ENCODE measurements at places on chromosomes 6 and 20. TPM values are rescaled to one million over a fixed set of nuclear protein-coding genes. Genes with fewer than 3 reads are reported as not detected.

APOBEC2 gene
- total RNA-seq = 2.5 TPM

PBOV1 gene
- total RNA-seq = not detected

LRRN4 gene
- 17.9 TPM for total RNA-seq

CCN6 gene
- total RNA-seq = not detected

ZNF311 gene
- total RNA-seq = 2.9 TPM

TRIM31 gene
- total RNA-seq = 0.74 TPM

SPATS1 gene
- total RNA-seq = not detected

SLC22A16 gene
- total RNA-seq = not detected

PACSIN1 gene
- 3.4 TPM for total RNA-seq

RFX6 gene
- total RNA-seq = 1.5 TPM

PPT2 gene
- 92.5 TPM for total RNA-seq

DNA sequence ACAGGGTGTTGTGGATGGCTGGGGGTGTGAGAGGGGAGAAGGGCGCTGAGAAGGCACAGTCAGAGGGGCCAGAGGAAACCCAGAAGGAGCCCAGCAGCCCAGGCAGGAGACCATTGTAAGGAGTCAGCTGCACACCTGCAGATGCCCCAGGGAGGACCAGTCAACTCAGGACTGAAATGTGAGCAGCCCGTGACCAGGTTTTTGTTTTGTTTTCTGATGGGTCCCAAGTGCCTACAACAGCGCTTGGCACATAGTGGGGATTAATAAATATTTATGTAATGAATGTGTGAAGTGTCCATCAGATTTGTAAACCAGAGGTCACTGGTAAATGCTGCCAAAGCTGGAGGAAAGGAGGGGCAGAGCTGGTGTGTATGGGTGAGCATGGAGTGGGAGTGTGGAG, 30.2 kb downstream of the TRAM2 start:
- DNase-seq = no peak

- DNase-seq = peak; percentile 8
These were observed 170.4 kb downstream of the PHF3 start for GRCh38 chr6:63805808-63806572.

DNA sequence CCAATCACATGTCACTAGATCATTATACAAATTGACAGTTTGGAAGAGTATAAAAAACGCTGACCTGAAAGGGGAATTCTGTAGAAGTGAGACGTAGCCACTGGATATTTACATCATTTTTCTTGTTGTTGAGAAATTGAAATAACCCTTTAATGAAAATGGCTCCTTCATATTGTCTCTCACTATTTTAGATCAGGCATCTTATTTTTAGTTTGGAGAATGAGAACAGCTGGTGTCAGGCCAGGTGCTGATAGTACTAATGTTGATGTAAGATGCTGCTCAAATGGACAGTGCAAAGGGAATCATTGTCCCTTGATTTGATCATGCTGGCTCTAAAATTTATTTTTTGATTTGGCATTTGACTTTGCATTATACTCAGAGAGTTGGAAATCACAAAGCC, 17.4 kb downstream of the NKAIN2 start:
- no peak for DNase-seq

DNA sequence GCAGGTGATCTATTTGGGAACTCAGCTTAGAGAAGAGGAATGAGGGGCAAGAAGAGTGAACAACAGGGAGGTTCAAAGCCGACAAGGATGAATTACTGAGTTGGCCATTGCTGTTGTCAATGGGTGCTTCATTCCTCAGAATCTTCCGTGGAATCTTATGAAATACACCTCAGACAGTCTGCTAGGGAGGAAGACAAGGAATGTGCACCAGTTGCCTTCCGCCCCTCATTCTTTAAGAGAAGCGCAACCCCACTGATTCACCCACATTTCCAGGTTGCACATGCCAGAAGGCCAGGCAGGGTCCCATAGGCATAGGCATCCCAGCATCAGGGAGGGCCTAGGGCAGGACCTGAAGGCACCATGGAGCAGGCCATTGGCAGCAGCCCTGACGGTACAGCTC, 127.5 kb upstream of the TNFAIP3 start:
- DNase-seq = no peak

DNA sequence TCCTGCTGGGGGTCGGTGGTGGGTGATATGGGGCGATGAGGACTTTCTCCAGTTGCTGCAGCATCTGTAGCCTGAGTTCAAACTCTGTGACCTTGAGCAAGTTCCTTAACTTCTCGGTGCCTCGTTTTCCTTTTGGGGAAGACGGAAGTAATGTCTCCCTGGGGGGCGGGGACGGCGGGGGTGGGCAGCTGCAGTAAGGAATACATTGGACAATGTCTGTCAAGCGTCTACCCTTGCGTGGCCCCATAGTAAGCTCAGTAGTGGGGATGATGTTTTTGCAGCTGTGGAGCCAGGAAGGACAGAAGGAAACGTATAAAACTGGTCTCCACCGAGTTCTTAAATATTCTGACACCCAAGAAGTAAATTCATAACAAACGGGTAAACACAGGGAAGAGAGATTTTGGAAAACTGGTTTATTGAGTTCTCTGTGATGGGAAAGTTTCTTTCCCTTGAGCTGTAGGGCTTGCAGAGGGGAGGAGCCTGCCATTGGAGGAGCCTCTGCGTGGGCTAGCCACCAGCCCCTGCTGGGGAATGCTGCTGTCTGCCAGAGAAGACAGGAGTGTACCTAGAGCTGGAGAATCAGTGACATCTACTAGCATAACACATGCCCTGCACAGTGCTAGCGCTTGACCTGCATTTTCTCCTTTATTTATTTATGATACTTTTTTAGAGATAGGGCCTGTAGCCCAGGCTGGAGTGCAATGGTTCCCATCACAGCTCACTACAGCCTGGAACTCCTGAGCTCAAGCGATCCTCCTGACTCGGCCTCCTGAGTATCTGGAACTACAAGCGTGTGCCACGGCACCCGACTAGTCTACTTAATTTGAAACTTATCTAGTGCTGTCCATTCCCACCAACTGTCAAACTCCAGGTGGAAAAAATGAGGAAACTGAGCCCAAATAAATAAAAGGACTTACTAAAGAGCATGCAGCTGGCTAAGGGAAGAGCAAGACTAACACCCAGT, 1.2 kb upstream of the ACSS1 start:
- no peak for DNase-seq

DNA sequence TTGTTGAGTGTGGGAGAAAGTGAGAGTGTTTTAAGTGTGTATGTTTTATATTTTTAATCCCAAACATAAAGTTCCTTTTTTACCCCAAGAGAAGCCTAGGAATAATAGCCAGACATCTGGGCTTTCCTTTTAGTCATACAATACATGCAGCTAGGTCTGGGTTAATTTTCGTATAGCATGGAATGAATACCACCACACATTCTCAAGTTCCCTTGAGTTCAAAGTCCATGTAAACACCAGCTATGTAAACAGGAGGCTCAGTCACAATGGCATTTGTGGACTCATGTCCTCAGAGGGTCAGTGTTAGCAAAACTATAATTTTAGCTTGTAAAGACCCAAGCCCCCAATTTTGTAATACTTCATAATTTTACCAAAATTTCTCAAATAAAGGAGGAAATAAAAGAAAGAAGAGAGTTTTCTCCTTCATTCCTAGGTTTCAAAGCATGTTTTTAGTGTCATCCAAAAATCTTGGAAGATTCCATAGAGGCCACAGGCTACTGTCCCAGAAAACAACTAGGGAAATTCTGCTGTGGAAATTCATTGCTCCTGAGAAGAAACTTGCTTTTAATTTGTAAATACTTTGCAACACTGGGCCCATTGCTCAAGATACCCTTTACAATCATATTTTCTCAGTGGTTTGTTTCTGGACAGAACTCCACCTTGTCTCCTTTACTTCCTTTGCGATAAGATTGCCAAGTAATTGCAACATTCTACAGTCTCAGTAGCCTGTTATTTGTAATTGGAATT, 671.2 kb downstream of the COL12A1 start:
- peak; percentile 75 for DNase-seq

- no peak for DNase-seq
These were observed 303.6 kb downstream of the TFAP2C start for GRCh38 chr20:56932575-56933330.

GRCh38 chr6:143449714-143450452, 612 bp downstream of the ADAT2 start:
- DNase-seq = peak; percentile 59

DNA sequence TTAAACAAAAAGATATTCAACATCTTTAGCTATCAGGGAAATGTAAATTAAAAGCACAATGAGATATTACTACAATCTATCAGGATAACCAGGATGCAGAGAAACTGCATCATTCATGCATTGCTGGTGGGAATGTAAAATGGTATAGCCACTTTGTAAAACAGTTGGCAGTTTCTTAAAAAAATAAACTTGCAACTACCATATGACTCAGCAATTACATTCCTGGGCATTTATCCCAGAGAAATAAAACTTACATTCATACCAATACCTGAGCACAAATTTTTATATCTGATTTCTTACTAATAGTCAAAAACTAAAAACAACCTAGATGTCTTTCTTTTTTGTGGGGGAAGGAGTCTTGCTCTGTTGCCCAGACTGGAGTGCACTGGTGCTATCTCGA, 190.3 kb upstream of the TAB2 start:
- no peak for DNase-seq

DNA sequence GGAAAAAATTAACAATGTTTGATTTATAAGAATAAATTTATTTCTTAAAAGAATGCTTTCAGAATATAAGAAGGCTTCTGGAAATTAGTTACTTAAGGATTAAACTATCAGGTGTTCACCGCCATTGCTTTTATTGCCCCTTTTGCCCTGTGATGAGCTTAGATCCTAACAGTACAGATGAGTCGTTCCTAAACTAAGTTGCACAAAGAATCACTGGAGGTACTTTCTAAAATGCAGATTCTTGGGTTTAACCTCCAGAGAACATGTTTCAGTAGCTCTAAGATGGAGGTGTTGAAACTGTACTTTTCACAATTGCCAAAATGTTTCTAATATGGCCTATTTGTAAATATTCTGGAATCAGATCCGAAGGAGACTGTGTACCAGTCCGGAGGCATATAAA, 211.9 kb downstream of the GMDS start:
- DNase-seq = no peak

- DNase-seq = no peak
These were observed 56.0 kb downstream of the CLIC5 start for GRCh38 chr6:45959534-45960145.
